ENCODE measurements at places on chromosomes 3 and 15. TPM values are rescaled to one million over a fixed set of nuclear protein-coding genes. Genes with fewer than 3 reads are reported as not detected.

DNA sequence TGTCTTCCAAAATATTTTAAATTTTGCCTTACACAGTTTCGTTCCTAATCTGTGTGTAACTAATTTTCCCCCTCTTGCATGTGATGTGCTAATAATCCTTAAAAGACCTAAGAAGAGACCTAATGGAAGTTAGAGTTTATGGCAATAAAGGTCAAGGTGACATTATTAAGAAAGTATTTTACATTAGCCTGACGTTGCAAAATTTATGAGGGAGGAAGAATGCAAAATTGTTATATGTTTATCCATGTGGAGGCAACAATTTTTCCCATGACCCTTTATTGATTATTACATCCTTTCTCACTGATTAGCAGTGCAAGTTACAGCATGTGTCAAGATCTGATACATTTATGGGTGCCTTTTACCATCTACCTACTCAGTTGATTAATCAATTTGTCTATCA lies 373.8 kb upstream of the ROBO1 start:
- no peak overlapping the region for H3K4me3 ChIP-seq
- no peaks in the 10 kb centered on the region for H3K36me3 ChIP-seq
- no peaks in the 10 kb centered on the region for H3K4me1 ChIP-seq
- no peak for DNase-seq
- no peak overlapping the region for H3K27ac ChIP-seq

- H3K36me3 ChIP-seq: peaks cover 2% of the 10 kb centered on the region
- H3K27me3 ChIP-seq: no peaks in the 10 kb centered on the region
- H3K27ac ChIP-seq: no peak overlapping the region
- no peak for DNase-seq
- no peak overlapping the region for H3K4me3 ChIP-seq
- no peaks in the 10 kb centered on the region for H3K4me1 ChIP-seq
These were observed 75.6 kb downstream of the FBXL22 start for GRCh38 chr15:63672775-63673174.

- no peak overlapping the region for H3K27ac ChIP-seq
- no peaks in the 10 kb centered on the region for H3K36me3 ChIP-seq
- DNase-seq: no peak
These were observed 73.2 kb downstream of the CORO2B start for GRCh38 chr15:68651916-68652525.

GRCh38 chr15:66758844-66759243 lies 56.8 kb downstream of the SMAD6 start:
- H3K27ac ChIP-seq: no peak overlapping the region
- no peaks in the 10 kb centered on the region for H3K36me3 ChIP-seq
- H3K4me1 ChIP-seq: peaks cover 42% of the 10 kb centered on the region
- H3K27me3 ChIP-seq: no peaks in the 10 kb centered on the region
- no peak for DNase-seq
- H3K4me3 ChIP-seq: no peak overlapping the region

- no peak for DNase-seq
- no peak overlapping the region for H3K27ac ChIP-seq
- H3K4me1 ChIP-seq: peaks cover 4% of the 10 kb centered on the region
- H3K4me3 ChIP-seq: no peak overlapping the region
These were observed 310.8 kb downstream of the PTPRG start for GRCh38 chr3:61872077-61872706.

DNA sequence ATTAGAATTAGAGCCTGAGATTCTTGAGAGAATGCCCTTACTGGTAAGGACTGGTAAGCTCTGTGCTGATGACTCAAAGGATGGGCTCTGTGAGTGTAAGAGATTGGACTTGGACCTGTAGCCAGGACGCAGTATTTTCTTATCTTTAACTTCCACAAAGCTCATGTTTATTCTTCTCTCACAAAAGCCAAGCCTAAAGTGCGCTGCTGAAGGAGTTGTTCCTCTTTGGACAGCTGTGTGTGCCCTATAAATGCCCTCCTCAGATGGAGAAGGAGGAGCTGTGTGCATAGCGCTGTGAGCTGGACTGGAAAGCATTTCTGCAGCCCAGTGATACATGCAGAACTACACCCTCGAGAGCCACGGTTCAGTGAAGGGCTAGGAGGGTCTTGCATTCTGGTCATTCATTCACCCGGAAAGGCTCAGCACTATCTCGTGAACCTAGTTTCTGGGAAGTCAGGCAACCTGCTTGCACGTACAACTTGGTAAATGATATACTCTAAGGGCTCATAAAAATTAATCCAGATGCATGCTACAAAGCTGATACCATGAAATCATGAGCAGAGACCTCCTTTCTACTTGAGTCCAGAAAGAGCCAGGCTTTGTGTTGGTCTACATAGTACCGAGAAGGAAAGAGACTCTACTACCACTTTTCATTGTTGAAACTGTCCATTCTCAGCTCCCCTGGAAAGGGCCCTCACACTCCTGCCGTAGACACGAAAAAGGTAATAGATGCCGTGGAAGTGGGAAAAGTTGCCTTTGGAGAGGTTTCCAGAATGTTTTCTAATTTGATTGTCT lies 103.0 kb upstream of the TBL1XR1 start:
- no peaks in the 10 kb centered on the region for H3K36me3 ChIP-seq
- no peaks in the 10 kb centered on the region for H3K4me1 ChIP-seq
- H3K27me3 ChIP-seq: no peaks in the 10 kb centered on the region
- no peak for DNase-seq

DNA sequence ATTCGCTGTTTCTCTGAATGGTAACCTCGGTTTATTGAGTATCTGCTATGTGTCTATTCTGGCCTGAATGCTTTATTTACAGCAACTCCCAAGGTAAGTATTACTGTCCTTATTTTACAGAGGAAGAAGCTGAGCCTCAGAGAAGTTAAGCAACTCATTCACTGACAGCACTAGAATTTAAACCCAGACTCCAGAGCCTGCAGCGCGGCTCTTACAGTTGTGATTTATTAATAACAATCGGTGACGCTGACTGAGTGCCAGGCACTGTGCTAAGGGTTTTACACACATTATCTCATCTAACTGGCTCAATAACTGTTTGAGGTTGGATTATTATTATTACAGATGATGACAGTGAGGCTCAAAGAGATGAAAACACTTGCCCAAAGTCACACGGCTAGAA lies 19.6 kb downstream of the SRGAP3 start:
- H3K36me3 ChIP-seq: no peaks in the 10 kb centered on the region
- H3K4me3 ChIP-seq: no peak overlapping the region

DNA sequence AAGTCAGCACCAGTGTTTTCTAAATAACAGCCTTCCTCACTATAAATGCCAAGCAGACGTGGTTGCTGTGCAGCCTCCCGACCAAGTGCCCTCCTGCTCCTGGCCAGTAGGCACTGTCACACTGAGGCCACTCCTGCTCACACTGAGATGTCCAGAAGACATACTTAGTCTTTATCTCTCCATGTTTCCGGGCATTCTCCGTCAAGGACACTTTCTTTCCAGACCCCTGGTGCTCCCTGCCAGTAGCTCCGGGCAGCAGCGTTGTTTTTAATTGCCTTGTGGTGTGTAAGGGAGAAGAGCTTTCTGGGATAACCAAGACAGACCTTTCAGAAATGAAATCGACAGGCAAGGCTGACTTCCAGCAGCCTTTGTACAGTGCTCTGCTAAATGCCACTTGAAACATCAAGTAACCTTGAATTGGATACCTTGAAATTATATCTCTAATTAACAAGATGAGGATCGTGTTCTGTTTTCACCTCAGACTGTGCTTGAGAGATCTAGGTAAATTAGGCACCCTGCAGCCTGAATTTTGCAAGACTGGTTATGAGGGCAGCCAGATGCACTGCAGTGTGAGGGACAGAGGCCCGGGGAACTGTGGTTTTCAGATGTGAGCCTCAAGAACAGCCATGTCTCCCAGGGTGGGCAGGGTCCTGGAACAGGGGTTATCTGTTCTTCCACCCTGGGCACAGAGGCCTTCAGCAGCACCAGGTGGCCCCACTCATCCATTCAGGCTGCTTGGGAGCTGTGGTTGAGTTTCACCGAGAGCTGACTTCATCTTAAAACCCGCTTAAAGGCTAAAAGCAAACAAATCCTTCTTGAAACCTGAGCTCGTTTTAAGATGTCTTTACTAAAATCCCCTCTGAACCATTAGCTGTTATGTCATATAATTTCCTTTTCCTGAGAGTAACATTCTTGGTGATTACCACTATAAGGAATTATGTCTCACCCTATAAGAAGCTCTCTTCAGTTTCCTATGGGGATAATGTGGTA lies 105.5 kb upstream of the IL12A start:
- H3K36me3 ChIP-seq: no peaks in the 10 kb centered on the region
- no peaks in the 10 kb centered on the region for H3K27me3 ChIP-seq
- no peak overlapping the region for H3K27ac ChIP-seq
- H3K4me3 ChIP-seq: no peak overlapping the region
- no peaks in the 10 kb centered on the region for H3K4me1 ChIP-seq

DNA sequence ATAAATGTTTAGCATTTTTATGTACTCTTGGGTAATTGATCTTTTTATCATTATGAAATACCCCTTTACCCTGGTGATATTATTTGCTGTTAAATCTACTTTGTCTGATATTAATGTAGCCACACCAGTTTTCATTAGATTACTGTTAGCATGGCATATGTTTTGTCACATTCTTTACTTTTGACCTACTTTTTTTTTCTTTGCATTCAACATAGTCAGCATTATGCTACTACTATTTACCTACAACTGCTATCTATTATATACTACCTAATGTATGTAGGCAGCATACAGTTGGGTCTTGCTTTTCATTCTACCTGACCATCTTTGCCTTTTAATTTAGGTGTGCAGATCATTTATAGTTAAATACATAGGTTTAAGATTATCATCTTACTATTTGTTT lies 1429.6 kb upstream of the ALCAM start:
- no peak for DNase-seq
- H3K4me1 ChIP-seq: no peaks in the 10 kb centered on the region
- H3K36me3 ChIP-seq: no peaks in the 10 kb centered on the region
- no peaks in the 10 kb centered on the region for H3K27me3 ChIP-seq

GRCh38 chr3:158091531-158091930 lies 14.7 kb downstream of the SHOX2 start:
- H3K4me1 ChIP-seq: no peaks in the 10 kb centered on the region
- no peak for DNase-seq
- no peaks in the 10 kb centered on the region for H3K36me3 ChIP-seq
- no peaks in the 10 kb centered on the region for H3K27me3 ChIP-seq

GRCh38 chr3:132210476-132211346 lies 106.5 kb upstream of the ACP3 start:
- no peak overlapping the region for H3K27ac ChIP-seq
- H3K27me3 ChIP-seq: peaks cover 11% of the 10 kb centered on the region
- DNase-seq: peak; percentile 39
- H3K4me3 ChIP-seq: no peak overlapping the region
- no peaks in the 10 kb centered on the region for H3K4me1 ChIP-seq

DNA sequence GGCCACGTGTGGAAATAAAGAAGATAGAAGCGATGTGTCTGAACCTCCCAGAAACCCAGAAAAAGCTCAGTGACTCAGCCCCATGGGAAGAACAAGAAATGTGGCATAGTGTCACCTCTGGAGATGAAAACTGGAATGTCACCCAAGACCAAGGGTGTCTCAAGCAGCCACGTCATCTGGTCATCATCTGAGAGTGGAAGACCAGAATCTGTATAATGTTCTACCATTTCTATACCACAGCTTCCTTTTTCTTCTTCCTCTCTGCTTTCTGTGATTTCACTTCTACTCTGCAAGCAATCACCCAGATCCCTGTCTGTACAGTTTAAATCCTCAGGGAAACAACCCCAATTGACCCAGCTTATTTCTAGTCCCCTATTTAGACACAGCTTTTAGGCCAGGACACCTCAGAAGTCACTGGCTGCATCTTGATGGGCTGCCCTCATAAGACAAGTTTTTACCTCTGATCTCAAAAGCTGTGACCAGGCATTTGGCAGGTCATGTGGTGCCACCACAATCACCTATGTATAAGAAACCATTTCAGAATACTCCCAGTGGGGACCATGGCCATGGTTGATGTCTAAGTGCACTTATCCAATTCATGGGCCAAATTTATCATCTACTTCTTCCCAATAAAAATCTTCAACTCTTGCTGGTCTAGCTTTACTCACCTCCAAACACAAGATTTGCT lies 278.5 kb upstream of the UMPS start:
- H3K27ac ChIP-seq: no peak overlapping the region
- no peaks in the 10 kb centered on the region for H3K4me1 ChIP-seq
- H3K36me3 ChIP-seq: no peaks in the 10 kb centered on the region
- no peak overlapping the region for H3K4me3 ChIP-seq

DNA sequence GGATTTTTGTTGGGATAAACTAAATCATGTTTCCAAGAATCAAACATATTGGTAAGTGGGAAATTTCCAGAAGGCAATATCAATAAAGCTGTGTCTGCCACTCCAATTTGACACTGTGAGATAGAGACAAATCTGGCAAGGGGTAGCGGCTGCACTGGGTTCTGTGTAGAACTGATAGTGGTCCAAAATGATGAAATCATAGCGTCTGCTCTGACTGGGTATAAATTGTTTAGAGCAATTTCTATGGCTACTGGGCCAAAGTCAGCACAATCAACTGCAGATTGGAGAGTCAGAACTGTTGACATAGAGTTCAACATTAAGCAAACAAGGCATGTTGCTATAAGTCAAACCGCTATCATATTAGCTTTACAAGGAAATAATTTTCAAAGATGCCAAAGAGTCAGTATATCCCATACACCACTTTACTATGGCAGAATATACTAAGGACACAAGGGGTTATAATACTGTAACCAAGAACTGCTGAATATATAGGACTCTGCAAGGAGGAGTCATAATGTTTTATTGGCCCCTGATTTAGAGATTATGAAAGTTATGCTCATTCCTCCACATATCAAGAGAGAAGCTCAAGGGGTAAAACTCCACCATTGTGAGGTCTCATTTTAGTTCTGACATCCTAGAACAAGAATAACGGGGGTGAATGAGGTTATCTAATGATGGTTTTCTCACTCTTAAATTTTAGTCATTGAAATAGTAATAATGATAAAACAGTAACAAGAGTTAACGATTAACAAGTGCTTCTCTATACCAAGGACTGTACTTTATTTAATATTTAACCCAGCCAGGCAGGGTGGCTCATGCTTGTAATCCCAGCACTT lies 309.7 kb upstream of the GADL1 start:
- no peaks in the 10 kb centered on the region for H3K27me3 ChIP-seq
- H3K4me3 ChIP-seq: no peak overlapping the region
- H3K36me3 ChIP-seq: no peaks in the 10 kb centered on the region

DNA sequence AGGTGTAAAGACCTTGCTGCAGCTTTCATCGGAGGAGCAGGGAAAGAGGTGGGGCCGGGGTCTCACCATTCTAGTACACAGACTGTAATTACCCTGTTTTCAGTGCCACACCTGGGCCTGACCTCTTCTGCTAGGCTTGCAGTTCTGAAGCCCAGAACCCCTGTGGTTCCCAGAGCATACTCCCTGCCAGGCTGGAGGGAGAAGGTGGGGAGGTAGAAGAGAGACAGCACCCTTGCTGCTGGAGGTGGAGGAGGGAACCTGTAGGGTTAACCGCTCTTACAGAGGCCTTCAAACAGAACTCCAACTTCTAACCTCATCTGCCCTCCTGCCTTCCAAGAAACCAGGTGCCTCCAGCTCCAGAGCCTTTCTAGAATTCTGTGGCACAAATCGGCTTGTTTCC lies 27.0 kb downstream of the PCOLCE2 start:
- H3K27ac ChIP-seq: no peak overlapping the region
- DNase-seq: no peak
- no peaks in the 10 kb centered on the region for H3K27me3 ChIP-seq
- 0 out of 2 replicates have a peak, but pooled peaks cover 3% of the 10 kb centered on the region for H3K4me1 ChIP-seq
- H3K4me3 ChIP-seq: no peak overlapping the region
- no peaks in the 10 kb centered on the region for H3K36me3 ChIP-seq

ZFAND6 gene
- 51.3 TPM for total RNA-seq

IL17RE gene
- 14.3 TPM for total RNA-seq

RTP3 gene
- total RNA-seq: not detected

SAMMSON gene
- total RNA-seq: not detected

SPCS1 gene
- total RNA-seq: 124 TPM

MGA gene
- total RNA-seq: 28.9 TPM

DZIP1L gene
- 9.6 TPM for total RNA-seq

EXD1 gene
- total RNA-seq: not detected

ZBTB20 gene
- total RNA-seq: 42.1 TPM

WNT5A gene
- 0.15 TPM for total RNA-seq
